ENCODE measurements at places on chromosomes 11 and 22.

GRCh38 chr11:68303083-68303482, 9.3 kb upstream of the LRP5 start:
- DNase-seq, result no peak

- no peak for DNase-seq
These were observed 404.4 kb downstream of the KCNA4 start for GRCh38 chr11:29612423-29612822.

DNA sequence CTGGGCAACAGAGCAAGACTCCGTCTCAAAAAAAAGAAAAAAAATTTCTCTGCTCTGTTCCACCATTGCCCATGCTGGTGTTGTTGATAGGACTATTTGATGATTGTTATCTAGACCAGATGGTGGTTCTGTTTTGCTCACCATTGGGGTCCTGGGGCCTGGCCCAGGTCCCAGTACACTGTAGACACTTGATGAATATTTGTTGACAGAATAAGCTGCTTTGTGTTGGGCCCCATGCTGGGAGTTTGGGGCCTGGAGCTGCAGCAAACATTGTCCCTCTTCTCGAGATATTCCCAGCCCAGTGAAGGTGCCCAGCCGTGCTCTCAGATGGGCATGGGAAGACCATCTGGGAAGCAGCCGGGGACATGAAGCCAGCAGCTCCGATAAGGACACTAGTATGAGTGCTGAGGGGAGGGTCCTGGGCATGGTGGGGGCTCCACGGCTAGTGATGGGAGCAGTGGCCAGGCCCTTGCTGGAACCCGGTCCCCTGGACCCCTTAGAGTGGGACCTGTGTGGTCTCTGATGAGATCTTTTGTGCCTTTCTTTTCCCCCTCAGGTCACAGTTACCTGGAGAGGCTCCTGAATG, 13.6 kb downstream of the INCENP start:
- no peak for DNase-seq

DNA sequence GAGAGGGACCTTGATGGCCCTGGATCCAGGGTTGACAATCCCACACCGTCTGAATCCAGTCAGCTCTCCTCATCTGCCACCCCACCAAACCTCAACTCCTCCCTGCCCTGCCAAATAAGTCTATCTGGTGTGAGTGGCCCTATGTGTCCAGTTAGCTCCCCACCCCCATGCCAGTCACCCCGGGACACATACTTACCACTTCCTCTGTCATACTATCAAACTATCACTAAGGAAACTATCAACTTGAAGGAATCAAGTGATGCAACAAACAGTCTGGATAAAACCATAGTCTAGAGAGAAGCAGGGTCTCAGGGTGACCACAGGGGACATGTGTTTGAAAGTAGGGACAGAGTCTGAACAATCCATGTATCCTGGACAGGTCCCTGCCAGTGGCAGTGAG, 13.2 kb upstream of the CSF2RB start:
- DNase-seq, result no peak

DNA sequence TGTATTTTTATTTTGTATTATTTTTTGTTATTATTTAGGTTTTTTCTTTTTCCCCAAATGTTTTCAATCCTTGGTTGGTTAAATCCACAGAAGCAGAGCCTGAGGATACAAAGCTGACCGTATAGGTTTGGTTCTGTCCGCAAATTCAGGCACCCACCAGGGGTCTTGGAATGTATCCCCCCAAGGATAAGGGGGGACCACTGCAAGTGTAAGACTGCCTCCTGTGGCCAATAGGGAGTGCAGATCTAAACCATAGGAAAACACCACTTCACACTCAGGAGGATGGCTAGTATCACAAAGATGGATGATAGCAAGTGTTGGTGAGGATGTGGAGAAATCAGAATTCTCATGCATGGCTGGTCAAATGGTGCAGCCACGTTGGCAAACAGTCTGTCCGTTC, 20.0 kb downstream of the CPT1A start:
- DNase-seq, result no peak

- no peak for DNase-seq
These were observed 50.1 kb downstream of the MCM5 start for GRCh38 chr22:35449829-35450689.
